ENCODE measurements at places on chromosomes 1 and 21.

- DNase-seq, result no peak
Measured at GRCh38 chr1:203517426-203518110, 23.6 kb downstream of the OPTC start.

DNA sequence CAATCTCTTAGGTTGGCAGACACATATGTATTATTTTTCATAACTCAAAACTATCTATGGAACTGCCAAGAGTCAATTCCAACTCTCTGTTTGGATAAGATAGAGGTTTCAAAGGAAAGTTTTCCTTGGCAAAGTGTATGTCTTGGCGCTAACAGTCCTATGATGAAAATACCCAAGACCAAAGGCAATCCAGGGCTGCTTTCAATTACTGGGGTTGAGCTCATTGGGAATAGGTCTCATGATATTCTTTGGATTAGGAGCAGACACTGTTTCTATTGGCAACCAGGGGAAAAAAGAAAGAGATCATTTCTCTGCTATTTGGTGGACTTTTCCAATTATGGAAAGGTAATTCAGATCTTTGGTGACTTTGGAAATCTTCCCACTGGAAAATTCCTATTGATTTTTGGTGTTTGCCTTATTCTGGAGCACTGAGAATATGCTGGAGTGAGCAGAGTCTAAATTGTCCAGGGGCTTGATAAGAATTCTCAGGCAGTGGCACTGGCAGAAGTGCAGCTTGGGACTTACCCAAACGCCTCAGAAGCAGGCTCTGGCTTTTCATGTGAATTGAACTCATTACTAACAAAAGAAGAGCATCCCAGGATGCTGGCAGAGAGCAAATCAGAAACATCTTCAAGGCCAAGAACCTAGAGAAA, 20.4 kb upstream of the PLXNA2 start:
- no peak for DNase-seq

GRCh38 chr1:233636503-233636877, 22.6 kb downstream of the KCNK1 start:
- DNase-seq, result no peak

GRCh38 chr1:67270541-67270940, 37.1 kb upstream of the IL12RB2 start:
- no peak for DNase-seq

GRCh38 chr1:22739648-22740385, 29.2 kb downstream of the EPHB2 start:
- no peak for DNase-seq

DNA sequence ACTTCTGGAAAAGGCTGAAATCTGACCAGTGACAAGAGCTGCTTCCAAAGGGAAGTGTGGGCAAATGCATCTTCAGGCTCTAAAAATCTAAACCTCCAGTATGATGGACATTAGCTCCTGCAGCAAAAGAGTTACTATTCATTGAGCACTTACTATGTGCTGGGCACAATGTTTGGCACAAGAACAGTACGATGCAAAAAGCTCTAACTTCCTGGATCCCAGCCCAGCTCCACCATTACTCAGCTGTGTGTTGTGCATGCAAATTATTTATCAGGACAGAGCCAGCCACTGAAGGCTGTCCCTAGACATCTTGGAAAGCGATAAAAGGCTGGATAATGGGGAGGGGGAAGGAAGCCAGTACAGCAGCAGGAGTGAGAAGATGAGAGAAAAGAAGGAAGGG, 143.5 kb downstream of the ELAVL4 start:
- DNase-seq, result no peak

DNA sequence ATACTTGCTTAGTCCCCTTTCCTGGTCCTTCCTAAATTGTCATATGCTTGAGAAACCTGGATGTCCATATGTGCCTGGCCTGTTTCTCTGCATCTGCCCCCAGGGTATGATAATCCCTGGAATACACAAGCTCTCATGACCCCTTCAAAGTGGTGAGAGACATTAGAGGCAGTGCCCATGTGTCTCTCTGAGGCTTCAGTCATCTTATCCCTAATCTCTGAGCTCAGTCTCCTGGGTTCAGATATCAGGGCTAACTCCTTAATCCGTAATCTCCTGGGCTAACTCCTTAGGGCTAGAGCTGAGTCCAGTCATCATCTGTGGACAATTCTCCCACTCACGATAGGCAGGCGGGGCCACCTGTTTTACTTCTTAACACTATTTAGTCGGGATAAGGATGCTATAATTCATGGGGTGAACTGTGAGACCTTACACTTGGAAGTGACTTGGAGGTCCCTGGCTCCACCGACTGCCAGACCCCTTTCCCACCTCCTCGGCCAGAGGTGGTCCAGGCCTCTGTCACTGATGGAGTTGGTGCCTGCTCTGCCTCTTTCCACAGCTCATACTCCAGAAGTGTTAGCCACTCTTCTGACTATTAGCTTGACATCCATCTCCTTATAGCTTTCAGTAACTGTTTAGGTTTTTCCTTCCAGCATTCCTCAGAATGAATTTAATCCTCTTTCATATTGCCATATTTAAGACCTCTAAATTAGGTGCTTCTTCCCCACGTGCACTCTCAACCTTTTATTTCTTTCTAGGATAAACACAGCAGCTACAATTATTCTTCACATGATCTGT, 22.7 kb downstream of the CCN1 start:
- no peak for DNase-seq

- DNase-seq, result no peak
Measured at GRCh38 chr1:14725695-14726094, 127.2 kb downstream of the KAZN start.

DNA sequence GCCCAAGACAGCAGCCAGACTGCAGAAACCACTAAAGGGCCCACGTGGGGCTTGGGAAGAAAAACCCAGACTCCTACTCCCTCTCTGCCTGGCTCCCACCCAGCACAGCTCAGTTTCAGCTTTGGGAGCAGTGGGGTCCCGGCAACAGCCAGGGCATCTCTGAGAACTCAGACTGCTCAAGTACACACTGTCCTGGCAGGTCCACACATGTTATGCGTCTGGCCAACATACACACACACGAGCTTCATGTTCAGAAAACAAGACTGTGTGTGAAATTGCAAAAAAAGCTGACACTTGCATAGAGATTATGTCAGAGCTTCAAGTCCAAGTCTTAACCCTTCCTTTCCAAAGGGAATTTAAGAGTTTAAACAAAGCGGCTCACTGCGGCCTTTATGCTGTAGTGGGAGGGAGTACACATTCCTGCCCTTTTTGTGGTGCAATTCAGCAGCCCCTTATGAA, 136.6 kb upstream of the CD34 start:
- no peak for DNase-seq

DNA sequence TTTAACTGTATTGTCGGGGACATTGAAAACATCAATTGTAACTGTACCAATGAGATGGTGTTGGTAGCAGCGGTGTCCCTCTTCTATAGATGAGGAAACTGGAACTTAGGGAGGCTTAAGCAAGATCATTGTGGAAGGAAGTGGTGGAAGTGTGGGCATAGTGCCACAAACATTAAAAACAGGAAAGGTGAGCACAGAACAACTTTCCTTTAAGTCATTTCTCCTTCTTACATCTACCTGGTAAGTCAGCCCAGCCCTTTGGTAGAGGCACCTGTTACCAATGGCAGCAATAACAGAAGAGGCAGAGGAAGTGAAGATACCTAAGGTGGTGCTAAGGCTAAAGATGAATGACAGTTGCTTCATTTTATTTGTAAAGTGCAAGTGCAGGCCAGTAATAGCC, 12.0 kb upstream of the CTSS start:
- no peak for DNase-seq

DNA sequence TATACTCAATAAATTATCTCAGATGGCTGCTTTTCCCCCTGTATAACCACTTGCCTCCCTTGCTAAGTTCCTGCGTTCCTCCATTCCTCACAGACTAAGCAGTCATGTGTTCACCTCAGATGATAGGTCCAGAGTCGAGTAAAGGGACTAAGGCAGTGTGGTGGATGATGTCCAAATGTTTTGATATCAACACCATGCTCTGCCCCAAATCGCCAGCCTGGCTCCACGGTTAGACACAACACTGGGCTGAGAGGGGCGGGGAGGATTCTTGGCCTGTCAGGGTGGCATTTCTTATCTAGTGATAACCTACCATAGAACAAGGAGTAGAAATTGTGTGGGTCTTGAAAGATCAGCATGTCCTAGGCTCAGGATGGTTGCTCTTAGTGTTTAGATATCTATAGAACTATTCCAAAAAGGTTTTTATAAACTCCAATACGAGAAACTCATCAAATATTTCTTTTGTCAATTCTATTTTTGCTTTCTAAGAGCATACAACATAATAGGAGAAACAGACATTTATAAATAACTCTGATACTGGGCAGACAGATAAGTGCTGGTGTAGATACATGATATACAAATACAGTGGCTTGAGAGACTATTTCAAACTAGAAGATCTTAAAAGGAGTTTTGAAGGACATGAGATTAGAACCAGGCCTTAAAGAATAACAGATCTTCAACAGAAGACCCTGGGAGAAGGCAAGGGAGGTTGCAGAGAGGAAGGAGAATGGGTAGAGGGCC, 21.5 kb downstream of the GJA5 start:
- no peak for DNase-seq

DNA sequence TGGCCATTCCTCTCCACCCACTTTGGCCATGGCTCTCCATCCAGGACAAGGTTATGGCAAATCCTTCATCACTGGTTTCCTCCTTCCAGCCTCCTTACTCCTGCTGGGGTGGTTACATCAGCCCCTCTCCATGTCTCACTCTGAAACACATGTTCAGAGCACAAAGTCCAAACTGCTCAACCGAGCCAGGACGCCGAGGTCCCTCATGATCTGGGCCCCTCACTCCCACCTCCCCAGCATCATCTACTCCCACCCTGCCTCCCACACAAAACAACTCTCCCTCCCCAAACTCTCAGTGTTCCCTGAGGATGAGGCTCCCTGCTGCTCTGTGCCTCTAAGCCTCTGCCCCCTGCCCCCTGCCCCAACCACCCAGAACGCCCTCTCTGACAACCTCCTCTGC, 33.3 kb upstream of the ZBTB40 start:
- no peak for DNase-seq

DNA sequence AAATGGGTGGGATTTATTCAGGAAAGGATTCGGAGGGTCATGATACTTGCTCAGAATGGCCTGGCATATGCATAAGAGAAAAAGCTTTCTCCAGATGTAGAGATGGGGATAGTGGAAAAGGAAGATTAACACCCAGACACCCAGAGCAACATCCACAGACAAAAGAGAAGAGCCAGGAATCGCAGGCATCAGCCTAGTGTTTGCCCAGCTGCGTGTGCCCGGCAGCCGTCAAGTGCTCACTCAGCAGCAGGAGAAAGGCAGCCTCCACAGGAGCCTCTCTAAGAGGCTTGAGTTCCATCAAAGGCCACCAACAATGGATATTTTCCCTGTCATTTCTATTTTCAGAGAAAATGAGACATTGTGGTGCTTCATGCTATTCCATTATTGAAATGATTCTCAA, 54.7 kb downstream of the NTPCR start:
- no peak for DNase-seq

- DNase-seq, result no peak
Measured at GRCh38 chr1:169138866-169139670, 32.6 kb downstream of the ATP1B1 start.

GRCh38 chr1:203660069-203660468, 33.4 kb downstream of the ATP2B4 start:
- no peak for DNase-seq

GRCh38 chr1:59308839-59309238, 11.9 kb downstream of the FGGY start:
- no peak for DNase-seq

GRCh38 chr1:190172651-190173430, 304.8 kb downstream of the BRINP3 start:
- no peak for DNase-seq

DNA sequence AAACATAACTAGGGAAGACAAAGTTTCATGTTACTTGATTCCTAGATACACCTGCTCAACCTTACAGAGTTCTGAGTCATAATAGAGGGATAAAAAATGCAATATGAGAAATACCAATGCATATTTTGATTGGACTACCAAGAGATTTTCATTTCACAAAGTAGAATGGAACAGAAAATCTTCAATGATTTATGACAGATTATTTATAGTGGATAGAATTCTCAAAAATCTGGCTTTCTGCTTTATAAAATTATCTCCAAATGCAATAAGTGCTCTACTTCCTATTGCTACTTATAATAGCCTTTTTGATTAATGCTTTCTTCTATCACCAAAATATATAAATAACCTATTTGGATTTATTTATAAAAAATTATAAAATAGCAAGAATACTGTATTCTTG, 18.9 kb upstream of the ATP6V1G3 start:
- DNase-seq, result no peak

DNA sequence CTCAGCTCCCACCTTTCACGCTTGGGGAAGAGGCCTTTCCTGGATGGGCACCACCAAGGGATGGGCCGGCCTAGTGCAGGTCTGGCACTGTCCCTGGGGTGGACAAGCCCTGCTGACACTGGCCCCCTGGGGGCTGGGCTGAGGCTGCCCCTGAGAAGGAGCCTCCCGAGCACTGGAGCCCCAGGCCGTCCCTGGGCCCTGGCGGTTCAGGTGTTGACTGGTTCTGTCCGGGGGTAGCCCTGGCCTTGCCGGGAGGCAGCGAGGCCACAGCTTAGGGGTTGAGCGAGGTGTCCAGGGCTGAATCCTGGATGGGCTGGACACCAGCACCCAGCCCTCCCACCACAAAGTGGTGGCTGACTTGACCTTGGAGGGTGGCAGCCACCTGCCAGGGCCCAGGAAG, 49.7 kb upstream of the ACTRT2 start:
- no peak for DNase-seq

DNA sequence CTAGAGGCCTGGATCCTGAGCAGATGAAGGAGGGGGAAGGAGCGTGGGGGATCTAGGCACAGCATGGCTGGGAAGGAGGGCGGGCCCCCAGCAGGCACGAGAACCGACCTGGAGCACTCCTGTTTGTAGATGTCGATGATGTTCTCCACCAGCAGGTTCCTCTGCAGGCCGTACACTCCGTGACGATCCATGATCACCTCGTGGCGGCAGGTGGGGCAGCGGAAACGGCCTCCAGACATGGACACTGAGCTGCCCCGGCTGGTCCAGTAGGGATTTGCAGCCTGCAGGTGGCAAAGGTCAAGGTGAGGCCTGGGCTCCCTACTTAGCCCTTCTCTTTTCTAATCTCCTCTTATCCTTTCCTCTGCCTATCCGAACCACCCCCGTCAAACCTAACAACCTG, 1.3 kb downstream of the TRIM63 start:
- DNase-seq, result no peak

DNA sequence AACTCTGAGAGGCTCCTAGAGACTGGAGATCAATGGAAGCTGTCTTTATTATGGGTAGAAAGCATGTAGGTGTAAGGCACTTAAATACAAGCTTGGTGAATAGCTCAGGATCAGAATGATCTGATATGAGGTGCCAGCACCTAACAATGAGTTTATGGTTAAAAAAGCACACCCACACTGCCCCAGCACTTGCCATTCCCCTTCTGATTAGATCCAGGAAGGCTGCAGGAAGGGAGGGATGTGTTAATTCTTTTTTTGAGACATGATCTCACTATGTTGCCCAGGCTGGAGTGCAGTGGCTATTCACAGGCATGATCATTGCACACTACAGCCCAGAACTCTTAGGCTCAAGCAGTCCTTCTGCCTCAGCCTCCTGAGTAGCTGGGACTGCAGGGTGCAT, 71.8 kb upstream of the IVNS1ABP start:
- no peak for DNase-seq

- no peak for DNase-seq
Measured at GRCh38 chr1:1687846-1688245, 4.7 kb downstream of the SLC35E2B start.

- peak; percentile 65 for DNase-seq
Measured at GRCh38 chr1:154878371-154879037, 8.4 kb upstream of the KCNN3 start.

- no peak for DNase-seq
Measured at GRCh38 chr1:229101011-229101871, 169.7 kb upstream of the RAB4A start.

All from activated T-cell treated with anti-CD3 and anti-CD28 coated beads for 48 hours (primary cell).